Activated T-cell treated with anti-CD3 and anti-CD28 coated beads for 48 hours (primary cell): ENCODE measurements at places on chromosomes 16 and 17.

- DNase-seq: no peak
Measured at GRCh38 chr17:14776791-14777190, 475.9 kb downstream of the HS3ST3B1 start.

GRCh38 chr17:71902894-71903506 is 217.8 kb upstream of the SOX9 start:
- DNase-seq: no peak

- no peak for DNase-seq
Measured at GRCh38 chr17:47851764-47852112, 775 bp upstream of the SP6 start.

GRCh38 chr17:55246583-55246982 is 18.2 kb upstream of the HLF start:
- no peak for DNase-seq

GRCh38 chr16:19559242-19559910 is 3.9 kb downstream of the VPS35L start:
- DNase-seq: no peak
